ENCODE measurements at places on chromosomes 3 and 15.

- DNase-seq = no peak
These were observed 23.3 kb downstream of the SLC6A6 start for GRCh38 chr3:14425581-14426304.

GRCh38 chr3:170724599-170725280, 138.9 kb upstream of the SLC7A14 start:
- DNase-seq = peak; percentile 78

GRCh38 chr15:100120111-100120510, 221.7 kb downstream of the ADAMTS17 start:
- no peak for DNase-seq

DNA sequence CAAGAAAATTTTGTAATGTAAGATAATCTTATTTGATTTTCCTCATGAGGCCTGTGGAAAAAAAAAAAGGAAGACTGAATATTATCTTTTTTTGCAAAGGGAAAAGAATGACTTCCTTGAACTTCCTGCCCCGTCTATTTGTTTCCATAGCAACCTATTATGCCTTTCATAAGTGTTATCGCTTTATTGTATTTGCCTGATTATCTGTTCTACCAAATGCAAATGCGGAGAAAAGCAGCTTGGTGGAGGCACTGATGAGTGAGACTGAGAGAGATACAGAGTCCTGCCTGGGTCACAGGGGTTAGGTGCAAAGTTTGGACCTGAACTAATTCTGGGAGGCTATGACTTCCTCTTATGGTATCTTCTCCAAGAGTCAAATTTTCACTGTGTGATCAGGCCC, 334.0 kb upstream of the KCNMB2 start:
- no peak for DNase-seq

- DNase-seq = no peak
These were observed 108.2 kb upstream of the PROK2 start for GRCh38 chr3:71893122-71893521.

DNA sequence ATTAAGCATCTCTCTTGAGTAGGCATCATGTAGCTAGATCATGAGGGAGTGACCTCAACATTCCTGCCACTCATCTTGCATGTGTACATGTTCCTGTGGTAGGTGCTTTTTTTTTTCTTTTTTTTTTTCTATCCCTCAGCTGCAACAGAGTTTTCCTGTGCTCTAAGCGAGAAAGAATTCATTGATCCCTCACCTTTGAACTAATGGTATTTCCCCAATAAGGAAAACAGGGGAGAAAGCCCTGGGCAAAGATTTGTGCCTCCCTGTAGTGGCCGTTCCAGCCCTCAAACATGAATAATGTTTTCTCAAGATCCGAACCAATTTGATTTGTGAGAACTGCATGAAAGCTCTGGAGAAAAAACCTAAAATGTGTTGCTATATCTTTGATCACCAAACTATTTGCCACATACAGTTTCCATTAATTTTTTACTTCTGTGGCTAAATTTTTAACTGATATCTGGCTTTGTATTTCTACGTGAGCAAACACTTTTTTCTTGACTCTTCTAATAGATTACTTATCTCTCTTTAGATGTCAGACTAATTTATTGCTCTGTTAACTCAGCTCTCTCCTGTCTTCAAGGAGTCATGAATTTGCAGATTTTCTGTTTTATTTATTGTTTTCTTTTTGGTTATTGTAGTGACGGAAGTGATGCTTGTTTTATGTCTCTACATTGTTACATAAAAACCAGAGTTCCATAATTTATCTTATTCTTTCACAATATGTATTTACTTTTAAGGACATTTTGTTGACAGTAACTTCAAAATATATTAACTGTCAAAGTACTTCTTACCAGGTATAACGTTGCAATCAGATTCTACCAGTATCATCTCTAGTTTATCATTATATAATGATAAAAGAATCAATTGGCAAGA, 1396.5 kb downstream of the OTOL1 start:
- no peak for DNase-seq

DNA sequence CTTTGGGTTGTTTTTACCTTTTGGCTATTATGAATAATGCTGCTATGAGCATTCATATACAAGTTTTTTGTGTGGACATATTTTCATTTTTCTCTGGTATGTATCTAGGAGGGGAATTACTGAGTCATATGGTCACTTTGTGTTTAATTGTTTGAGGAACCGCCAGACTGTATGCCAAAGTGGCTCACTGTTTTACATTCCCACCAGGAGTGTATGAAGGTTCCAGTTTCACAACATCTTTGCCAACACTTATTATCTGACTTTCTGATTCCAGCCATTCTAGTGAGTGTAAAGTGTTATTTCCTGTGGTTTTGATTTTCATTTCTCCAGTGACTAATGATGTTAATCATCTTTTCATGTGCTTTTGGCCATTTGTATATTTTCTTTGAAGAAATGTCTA, 51.8 kb downstream of the CMTM7 start:
- DNase-seq = no peak

GRCh38 chr3:78154521-78155186, 1114.8 kb downstream of the ROBO2 start:
- no peak for DNase-seq

GRCh38 chr3:190031887-190032752, 88.6 kb downstream of the P3H2 start:
- DNase-seq = no peak

- DNase-seq = no peak
These were observed 334.1 kb downstream of the FHIT start for GRCh38 chr3:60917141-60917540.

GRCh38 chr3:175573226-175573625, 714.1 kb downstream of the NAALADL2 start:
- no peak for DNase-seq

GRCh38 chr3:5192571-5193365, 5.3 kb downstream of the EDEM1 start:
- DNase-seq = no peak

- DNase-seq = no peak
These were observed 38.3 kb downstream of the SCAPER start for GRCh38 chr15:76866716-76867321.

Measured in right atrium auricular region (tissue), 2 donors.